ENCODE measurements at places on chromosomes 5 and 9.

- no peak for DNase-seq
Observed at GRCh38 chr5:72076621-72077300, 30.5 kb upstream of the MAP1B start.

DNA sequence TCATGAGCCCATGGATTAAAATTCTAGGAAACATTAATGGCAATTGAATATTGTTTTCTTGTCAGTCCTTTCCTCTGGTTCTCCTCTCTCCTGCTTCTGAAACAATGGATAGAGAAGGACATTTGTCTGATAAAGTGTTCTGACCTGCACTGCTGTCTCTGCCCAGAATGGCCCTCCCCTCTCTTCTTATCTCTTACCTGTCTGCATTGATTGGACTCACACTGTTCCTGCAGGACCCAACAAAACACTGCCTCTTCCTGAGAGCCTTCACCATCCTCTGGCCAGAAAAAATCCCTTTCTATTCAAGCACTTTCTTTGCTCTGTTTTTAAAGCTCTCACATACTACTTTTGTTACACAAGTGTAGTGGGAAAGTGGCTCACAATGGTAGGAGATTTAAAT lies 143.8 kb upstream of the DHFR start:
- DNase-seq: no peak

DNA sequence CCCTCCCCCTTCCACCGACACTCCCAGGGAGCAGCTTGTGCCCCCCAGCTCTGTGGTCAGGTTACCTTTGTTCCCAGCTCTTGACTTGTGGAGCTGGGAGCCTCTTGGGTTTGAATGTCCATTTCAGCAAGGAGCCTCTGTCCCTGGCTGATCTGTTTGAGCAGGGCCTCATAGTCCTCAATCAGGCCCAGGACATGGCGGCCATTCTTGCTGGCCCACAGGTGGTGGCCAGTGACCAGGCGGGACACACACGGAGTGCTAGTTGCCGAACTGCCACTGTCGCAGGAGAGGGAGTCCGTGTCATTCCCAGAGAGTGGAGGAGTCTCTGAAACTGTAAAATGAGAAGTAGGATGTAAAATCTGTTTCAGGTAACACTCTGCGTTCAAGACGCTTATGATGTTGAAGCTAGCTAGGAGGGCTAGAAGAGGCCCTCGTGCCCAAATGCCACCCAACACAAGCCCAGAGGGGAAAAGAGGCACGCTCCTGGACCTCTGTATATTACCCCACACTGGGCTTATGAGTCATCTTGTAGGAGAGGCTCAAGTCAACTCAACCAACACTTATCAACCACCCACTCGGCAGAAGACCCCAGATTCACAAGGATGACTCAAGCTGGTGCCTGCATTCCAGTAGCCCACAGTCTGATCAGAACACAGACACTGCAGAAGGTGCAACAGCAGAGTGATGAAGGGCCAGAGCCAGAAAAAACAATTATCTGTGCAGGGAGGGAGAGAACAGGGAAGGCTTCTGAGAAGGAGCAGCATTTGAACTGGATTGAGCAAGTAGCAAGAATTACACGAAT lies 177.0 kb downstream of the CDK5RAP2 start:
- no peak for DNase-seq

- DNase-seq: no peak
Observed at GRCh38 chr5:54580997-54581811, 63.6 kb downstream of the SNX18 start.

GRCh38 chr9:110936719-110937452 lies 101.4 kb downstream of the LPAR1 start:
- no peak for DNase-seq

GRCh38 chr5:109558952-109559351 lies 130.8 kb upstream of the MAN2A1 start:
- no peak for DNase-seq

- no peak for DNase-seq
Observed at GRCh38 chr9:124929464-124929863, 11.4 kb downstream of the GOLGA1 start.

DNA sequence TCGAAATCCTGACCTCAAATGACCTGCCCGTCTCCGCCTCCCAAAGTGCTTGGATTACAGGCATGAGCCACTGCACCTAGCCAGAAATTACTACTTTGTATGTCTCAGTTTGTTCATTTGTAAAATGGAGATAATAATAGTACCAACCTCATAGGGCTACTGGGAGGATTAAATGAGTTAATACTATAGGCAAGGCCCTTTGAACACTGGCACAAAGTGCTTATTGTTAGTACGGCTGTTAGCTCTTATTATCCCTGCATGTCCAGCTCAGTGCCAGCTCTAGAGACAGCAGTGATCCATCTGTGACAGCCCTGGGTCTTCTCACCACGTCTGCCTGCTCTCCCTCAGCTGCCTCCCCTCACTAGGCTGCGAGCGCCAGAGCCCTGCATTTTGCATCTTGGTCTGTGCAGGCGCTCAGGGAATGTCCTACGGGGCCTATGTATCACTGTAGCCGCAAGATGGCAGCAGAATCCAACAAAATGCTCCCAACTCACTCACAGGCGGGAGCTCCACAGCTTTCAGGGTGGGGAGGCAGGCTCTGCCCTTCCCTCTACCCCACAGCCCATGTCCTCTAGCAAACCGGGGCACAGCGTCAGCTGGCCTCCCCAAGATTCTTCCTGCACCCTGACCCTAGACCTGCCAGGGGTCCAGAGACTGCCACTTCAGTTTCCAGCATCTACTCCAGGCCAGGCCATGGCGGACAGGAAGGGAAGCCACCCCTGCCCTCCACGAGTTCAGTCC lies 17.7 kb upstream of the AKNA start:
- no peak for DNase-seq

GRCh38 chr9:122463828-122464632 lies 13.7 kb downstream of the OR1J1 start:
- no peak for DNase-seq

DNA sequence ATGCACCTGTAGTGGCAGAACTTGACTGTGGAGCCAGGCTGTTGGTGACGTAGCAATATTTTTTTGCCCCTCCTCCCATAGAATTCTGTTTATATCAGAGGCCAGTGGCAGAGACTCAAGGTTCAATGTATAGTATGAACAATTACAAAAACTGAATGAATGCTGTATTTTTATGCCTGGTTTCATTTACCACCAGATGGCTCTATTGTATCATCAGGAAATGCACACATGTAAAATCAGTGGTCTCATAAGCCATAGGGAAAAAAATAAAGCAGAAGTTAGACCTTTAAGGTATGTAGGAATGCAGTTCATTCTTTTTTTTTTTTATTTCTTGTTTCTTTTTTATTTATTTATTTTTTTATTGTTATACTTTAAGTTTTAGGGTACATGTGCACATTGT lies 43.6 kb downstream of the CCDC192 start:
- DNase-seq: no peak

- no peak for DNase-seq
Observed at GRCh38 chr9:70901746-70902145, 219.7 kb downstream of the TRPM3 start.

GRCh38 chr9:6630502-6631206 lies 14.9 kb downstream of the GLDC start:
- DNase-seq: no peak

GRCh38 chr5:128441941-128442350 lies 96.1 kb downstream of the FBN2 start:
- no peak for DNase-seq

DNA sequence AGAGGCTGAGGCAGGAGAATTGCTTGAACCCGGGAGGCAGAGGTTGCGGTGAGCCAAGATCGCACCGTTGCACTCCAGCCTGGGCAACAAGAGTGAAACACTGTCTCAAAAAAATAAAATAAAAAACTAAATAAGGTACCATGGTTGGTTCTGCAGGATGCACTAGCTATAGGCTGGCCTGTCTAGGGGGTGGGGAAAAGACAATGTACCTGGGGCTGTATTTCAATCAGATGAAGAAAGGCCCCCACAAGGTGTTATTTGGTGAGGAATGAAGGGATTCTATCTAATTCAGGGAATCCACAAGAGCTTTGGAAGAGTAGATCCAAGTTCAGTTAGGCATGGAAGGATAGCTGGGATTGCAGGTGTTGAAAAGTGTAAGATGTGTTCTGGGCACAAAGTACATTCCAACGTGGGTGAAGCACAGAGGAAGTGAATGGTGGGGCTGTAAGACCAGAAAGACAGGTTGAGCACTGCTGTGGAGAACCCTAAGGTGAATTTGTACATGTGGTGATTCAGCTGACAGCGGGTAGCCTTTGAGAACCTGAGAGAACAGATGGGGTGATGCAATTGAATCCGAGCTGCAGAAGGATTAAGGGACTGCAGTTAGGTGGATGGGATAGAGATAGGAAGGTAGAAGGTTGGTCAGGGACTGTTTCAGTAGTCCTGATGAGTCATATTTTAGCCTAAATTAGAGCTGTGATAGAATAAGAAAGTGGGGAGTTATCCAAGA lies 71.8 kb downstream of the CAST start:
- DNase-seq: no peak

DNA sequence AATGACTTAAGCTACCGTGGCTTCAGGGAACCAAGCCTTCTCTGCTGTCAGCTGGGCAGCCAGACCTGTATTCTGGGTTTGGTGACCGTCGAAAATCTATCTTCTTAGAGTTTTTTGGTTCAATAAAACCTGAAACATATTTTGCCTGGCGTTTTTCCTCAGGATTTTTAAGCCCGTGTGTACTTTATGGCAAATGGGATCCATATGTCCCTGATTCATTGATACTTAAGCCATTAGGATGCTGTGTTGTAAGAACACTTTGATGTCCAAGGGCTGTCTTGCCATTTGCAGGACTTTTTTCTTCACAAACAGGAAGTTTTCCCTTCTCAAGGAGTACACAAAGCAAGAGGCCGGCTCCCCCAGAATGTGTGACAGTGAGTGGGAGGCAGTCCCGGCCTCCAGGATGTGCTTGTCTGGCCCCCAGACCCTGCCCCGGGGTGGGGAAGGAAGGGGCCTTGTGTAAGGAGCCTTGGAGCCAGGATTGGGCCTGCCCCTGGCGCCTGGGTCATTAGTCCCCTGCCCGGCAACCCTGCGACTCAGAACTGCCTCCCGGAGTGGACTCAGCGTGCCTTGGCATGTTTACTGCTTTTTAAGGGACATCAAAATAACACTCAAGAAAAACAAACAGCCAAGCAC lies 83.4 kb upstream of the SMIM23 start:
- no peak for DNase-seq

DNA sequence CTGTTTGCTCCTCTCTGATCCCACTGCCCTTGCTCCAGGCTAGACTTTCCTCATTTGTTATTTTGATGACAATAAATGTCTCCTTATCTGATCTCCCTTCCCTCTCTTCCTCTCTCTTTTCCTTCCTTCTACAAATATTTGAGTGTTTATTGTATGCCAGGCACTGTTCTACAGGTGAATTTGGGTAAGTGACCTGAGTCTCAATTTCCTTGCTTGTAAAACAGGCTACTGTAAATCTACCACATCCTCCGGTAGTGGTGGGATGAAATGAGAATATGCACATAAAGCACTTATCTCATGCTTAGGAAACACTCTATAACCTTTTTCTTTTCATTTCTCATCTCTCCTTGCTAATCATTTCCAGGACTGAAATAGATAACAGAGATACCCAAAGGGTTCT lies 86.4 kb downstream of the HMHB1 start:
- no peak for DNase-seq

- no peak for DNase-seq
Observed at GRCh38 chr9:133421615-133422542, at the start of gene ADAMTS13. ADAMTS13 (plus strand) TSS chr9:133422367; CDS start chr9:133422444, 77 bp downstream.
